ENCODE measurements at places on chromosomes 2 and 18.

- DNase-seq, result no peak
These were observed 30.0 kb downstream of the MEMO1 start for GRCh38 chr2:31980674-31981356.

DNA sequence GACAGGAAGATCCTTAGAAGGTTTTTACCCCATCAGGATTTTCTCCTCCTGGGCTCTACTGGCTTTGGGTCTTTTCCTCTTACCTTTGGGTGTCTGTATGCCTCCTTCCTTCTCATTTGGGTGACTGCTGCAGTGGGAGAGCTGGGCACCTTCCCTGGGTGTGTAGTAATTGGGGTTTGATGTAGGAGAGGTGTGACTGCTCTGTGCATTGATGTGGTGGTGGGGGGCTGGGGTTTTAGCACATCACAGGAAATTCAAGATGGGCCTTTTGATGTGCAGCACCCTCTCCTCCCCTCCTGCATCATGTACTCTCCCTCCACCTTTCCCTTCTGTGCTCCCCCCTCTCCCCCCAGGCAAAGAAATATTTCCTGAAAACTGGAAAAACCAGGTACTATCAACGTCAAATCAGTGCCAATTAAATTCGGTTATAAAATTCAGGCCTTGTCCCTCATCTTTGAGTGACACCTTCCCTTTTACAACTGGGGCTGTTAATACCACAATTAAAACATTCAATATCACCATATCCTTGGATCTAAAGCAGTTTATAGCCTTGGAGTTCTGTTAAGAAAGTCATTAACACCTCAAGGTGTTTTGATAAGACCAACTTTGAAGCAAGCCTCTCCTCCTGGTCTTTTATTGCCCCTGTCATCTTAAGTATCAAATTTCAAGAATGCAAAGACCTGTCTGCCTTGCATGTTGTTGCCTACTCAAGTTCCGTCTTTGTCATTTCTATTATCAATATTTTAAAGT is 23.3 kb downstream of the EDAR start:
- DNase-seq, result no peak

DNA sequence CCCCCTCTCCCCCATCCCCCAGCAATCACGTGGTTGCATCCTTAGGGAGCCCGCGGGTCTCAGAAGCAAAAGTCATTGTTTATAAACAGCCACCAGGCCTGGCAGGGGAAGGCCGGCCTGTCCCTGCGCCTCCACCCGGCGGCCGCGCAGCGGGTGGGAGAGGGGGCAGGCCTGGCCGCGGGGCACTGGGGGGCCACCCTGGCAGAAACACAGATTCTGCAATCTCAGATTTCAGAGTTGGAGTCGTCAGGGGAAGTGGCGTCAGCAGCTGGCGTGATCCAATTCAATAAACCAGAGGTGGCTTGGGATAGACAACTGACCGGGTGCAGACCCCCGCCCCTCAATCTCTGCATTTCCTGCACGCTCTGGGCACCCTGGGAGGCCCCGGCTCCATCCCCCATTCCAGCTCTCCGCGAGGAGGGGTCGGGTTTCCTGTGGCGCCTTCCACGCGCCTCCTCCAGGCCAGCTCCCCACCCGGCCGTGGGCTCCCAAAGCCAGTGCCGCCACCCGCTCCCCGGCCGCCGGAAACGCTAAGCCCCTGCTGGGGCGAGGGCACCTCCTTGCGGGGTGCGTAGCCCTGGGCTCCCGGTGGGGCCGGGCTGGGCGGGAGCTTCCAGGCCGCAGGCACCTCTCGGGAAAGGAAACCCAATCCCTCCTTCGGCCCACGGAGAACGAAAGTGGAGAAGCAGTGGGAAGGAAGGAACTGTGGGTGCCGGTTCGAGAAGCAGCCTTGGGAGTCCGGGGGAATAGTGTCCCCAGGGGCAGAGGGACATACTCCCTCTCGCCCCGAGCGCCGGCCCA is 1.1 kb downstream of the BIN1 start:
- DNase-seq, result no peak

DNA sequence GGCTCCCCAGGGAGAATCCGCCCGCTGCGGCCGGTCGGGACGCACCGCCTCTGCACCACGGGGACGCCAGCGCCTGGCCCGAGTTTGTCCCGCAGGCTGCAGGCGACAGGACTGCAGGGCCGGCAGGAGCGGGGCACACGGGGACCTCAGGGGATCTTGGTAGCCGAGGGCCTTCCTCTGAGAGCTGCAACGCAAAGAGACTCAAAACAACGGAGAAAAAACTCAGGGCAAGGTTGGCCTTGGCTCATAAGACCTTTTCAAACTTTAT is 79.7 kb downstream of the ARHGEF4 start:
- DNase-seq, result no peak

DNA sequence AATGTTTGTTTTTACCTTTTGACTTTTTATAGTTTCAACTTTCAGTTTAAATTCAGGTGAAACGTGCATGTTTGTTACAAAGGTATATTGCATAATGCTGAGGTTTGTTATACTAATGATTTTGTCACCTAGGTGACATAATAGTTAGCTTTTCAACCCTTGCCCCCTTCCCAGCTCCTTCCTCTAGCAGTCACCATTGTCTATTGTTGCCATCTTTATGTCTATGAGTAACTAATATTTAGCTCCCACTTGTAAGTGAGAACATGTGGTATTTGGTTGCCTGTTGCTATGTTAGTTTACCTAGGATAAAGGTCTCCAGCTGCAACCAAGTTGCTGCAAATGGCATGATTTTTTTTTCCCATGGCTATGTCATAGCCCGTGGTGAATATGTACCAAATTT is 322.3 kb upstream of the SETBP1 start:
- no peak for DNase-seq

- DNase-seq, result no peak
These were observed 250.9 kb downstream of the OTX1 start for GRCh38 chr2:63301481-63301880.

GRCh38 chr2:67977464-67977863 is 85.3 kb downstream of the C1D start:
- no peak for DNase-seq

DNA sequence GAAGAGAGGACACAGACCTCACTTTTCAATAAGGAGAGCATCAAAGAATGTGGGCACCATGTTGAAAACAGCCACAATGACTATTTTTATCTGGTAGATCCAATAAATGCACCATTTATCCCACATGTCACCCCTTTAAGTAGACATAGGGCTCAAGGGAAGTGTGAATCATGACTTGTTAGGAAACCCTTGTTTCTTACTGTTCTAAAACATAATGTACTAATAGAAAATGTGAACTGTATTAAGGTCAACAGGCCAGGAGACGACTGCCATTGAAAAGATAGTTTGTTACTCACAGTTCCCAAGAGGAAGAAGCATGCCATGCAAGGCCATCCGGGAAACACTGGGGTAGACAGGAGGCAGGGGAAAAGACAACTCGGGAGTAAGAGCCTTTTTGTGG is 137.7 kb downstream of the EN1 start:
- DNase-seq, result no peak

Measured in stimulated activated CD4-positive, alpha-beta T cell treated with anti-CD3 and anti-CD28 coated beads, Interleukin-12 subunit alpha, Interleukin-12 subunit beta, amount 100 ng/mL, for 48 hours (primary cell).